Heart right ventricle (tissue), 16 donors: ENCODE measurements at places on chromosomes 1 and 21. TPM values are rescaled to one million over a fixed set of nuclear protein-coding genes. Genes with fewer than 3 reads are reported as not detected.

DNA sequence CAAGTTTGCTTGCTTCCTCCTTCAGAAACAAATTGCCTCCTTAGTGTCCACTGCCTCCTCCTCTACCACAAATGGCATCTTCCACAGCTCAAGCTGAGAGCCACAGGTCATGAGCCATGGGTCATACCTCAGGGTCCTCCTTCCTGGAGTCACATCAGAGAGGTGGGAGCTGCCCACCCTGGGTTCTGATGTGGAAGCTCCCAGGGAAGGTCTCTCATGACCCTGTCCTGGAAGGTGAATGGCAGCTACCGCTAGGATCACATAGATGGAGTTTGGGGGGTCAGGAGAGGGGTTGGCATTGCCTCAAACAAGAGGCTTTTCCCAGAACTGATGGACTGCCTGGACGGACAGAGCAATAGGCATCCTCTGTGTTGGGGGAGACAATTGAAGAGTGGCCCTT lies 321.4 kb downstream of the MATN1 start:
- no peak for DNase-seq

DNA sequence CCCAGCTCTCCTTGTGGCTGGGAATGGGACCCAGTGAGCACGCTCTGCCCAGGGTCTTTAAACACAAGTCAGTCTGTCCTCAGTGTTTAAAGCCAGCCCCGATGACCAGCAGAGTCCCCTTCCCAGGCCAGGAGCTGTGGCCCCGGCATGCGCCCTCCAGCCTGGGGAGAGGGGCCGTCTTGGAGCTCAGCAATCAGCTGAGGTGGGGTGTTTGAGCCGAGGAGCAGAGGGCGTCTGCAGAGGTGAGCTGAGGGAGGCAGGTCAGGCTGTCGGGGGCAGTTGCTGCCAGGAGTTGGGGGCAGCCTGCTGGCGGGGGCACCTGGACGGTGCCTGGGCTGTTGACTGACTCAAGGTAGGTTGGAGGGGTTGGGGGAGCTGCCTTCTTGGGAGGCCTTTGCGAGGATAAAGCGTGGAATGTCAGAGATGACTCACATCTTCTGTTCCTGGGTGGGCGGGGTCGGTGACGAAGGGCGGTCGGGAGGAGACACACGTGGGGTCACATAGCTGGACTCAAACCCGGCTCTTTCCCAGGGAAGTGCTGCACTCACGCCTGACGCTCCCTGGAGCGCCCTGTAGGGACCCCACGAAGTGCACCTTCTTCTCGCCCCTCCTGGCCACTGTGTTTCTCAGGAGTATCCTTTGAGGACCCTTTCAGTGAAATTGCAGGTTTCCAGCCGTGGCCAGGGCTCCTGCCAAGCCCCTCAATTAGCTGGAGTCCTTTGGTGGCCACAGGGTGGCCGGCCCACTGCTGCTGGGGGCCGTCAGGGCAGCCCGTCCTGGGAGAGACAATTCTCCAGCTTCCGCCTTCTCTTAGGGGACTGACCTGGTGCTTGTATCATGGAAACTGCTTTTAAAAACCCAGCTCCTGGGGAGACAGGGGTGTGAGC lies 86.2 kb downstream of the SIK1 start:
- no peak for DNase-seq

- no peak for DNase-seq
Observed at GRCh38 chr1:19369396-19370090, 57.4 kb downstream of the SLC66A1 start.

GRCh38 chr21:42039470-42039901 lies 29.3 kb upstream of the ZBTB21 start:
- DNase-seq, result no peak

- no peak for DNase-seq
Observed at GRCh38 chr1:35406103-35406502, 137.6 kb downstream of the ZMYM4 start.

Gene DENND2D
- polyA plus RNA-seq, result 1.1 TPM

Gene NHLH1
- not detected for polyA plus RNA-seq

Gene RERE
- 62.3 TPM for polyA plus RNA-seq

Gene OR2M3
- polyA plus RNA-seq, result not detected
